AG10803 (cell line): ENCODE measurements at places on chromosomes 2 and 18.
A peak's percentile ranks its signal among the peaks of the same experiment; 100 is the strongest.

GRCh38 chr2:109452318-109453305, 161.2 kb downstream of the SEPTIN10 start:
- DNase-seq = no peak

DNA sequence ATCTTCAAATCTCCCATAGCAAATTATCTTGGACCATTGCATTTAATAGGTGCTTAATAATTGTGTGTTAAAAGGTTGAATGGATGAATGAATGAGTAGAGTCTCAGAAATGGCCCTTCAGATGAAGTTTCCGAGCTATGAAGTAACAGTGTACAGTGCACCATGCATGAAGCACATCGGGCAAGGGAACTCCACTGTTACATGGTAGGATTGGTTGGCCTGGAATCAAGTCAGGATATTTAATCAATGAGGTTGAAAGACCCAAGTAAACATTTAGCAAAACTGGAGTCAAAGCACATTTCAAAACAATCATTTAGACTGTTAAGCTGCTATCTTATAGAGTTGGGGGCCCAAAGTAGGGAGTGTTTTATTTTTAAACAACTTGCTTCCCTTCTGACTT, 80.0 kb downstream of the APOB start:
- DNase-seq = no peak

GRCh38 chr2:237324405-237324831, 89.5 kb downstream of the COL6A3 start:
- peak; percentile 46 for DNase-seq

GRCh38 chr18:2960983-2961696, 51.8 kb downstream of the LPIN2 start:
- DNase-seq = no peak

DNA sequence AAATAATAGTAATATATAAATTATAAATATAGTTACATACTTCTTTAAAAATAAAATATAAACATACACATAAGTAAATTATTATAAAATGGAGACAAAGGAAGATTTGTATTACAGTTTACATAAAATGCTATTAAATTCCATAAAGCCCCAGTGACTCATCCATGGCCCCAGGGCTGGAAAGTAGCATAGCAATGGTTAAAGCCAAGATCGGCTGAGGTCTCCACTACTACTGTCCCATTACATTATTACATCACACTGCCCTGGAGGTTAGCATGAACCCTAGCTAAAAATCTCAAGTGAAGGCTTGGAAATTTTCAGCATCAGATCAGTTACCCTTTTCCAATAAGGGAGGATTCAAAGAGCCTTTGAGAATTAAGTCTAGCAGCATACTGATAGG, 936.2 kb downstream of the DSC3 start:
- DNase-seq = no peak

- no peak for DNase-seq
These were observed at the start of gene TET3 for GRCh38 chr2:73984203-73984921. TSS of gene TET3 (plus strand) at chr2:73984910. CDS start at chr2:73986404, 1,494 bp downstream.

DNA sequence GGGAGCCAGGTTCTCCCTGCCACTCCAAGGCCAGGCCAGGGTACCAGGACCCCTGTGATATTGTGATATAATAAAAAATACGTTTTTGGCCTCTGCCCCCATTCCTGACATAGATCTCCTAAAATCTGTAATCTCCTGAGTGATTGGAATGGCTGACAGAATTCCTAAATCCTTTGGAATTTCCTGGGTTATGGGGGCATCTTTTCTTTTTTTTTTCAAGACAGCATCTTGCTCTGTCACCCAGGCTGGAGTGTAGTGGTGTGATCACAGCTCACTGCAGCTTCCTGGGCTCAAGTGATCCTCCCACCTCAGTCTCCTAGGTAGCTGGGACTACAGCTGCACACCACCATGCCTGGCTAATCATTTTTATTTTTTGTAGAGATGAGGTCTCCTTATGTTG, 26.2 kb upstream of the TUBB6 start:
- peak; percentile 32 for DNase-seq

GRCh38 chr2:61177727-61178549, 15.9 kb downstream of the C2orf74 start:
- peak; percentile 25 for DNase-seq

GRCh38 chr2:234603619-234604018, 106.7 kb upstream of the ARL4C start:
- no peak for DNase-seq

DNA sequence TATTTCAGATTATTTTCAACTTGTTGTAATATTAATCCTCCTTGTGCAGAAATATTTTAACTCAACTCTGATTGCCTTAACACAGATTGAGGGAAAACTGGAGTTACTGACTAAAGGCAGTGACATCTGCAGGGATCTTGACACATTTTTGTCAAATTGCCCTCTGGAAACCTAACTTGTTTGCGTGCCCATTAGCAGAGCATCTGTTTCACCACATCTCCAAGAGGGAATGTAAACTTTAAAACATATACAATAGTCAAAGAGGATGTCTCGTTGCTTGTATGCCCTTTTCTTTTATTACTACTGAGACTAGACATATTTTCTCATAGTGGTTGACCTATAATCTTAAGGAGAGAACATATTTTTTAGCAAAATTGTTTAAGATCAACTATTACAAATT, 14.2 kb downstream of the INPP1 start:
- DNase-seq = no peak

GRCh38 chr2:168323529-168324021, 76.2 kb upstream of the STK39 start:
- no peak for DNase-seq

GRCh38 chr2:172931918-172932520, 143.6 kb upstream of the MAP3K20 start:
- peak; percentile 58 for DNase-seq

DNA sequence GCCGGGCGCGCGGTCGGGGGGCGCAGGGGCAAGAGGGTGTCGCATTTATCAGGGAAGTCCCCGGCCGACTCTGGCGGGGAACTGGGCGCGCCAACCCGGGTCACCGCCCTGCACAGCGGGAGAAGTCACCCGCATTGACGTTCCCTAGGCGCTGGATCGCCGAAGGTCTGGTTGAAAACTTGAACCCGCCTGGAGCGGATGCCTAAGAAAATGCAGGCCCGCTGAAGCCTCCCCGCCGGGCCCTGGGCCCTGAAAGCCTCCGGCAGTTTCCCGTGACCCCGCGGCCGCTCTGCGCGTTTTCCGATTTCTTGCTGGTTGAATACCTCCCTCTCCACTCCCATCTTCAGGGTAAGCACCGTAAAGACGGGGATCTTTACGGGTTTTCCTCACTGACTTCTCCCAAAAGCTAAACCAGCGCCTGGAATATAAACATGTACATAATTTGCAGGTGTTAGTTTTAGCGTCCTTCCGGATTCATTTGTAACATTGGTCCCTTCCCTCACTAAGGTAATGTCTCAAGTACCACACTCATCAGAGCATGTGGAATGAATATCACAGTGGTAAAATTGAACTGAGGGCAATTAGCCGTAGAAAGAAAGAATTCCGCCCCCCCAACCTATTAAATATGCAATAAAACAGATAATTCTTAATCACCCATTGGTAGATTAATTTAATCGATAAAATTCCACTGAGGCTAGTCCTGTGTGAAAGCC, 675 bp upstream of the SPIRE1 start:
- peak; percentile 36 for DNase-seq

DNA sequence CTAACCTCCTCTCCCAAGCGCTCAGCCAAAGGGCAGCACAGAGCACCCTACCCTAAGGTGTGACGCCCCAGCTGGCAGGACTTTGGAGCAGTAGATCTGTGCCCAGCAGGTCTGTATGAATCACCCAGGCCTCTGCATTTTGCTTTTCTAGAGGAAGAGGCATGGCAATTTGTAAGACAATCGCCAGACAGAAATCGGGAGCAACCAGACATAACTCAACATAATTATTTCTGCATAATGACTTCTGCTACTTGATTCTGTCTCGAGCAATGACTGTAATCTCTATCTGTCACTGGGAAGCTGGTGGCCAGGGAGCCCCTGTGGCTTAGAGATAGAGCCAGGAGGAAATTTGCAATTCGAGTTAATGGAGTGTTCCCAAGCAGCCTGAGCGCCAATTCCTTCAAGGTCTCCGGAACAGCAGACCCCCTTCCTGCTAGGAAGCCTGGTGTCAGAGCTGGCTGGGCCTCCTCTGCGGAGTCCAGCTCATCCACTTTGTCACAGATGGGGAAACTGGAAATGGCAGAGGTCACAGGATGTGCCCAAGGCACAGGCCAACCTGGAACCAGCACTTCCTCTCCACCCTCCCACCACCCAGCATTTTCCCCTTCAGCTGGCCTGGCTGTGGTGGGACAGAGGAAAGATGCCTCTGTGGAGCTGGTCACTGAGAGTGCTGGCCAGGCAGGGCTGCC, 55.0 kb downstream of the ODC1 start:
- DNase-seq = no peak

- no peak for DNase-seq
These were observed 284.0 kb upstream of the GCFC2 start for GRCh38 chr2:75994759-75995158.

GRCh38 chr18:44851856-44852621, 171.4 kb downstream of the SETBP1 start:
- no peak for DNase-seq

DNA sequence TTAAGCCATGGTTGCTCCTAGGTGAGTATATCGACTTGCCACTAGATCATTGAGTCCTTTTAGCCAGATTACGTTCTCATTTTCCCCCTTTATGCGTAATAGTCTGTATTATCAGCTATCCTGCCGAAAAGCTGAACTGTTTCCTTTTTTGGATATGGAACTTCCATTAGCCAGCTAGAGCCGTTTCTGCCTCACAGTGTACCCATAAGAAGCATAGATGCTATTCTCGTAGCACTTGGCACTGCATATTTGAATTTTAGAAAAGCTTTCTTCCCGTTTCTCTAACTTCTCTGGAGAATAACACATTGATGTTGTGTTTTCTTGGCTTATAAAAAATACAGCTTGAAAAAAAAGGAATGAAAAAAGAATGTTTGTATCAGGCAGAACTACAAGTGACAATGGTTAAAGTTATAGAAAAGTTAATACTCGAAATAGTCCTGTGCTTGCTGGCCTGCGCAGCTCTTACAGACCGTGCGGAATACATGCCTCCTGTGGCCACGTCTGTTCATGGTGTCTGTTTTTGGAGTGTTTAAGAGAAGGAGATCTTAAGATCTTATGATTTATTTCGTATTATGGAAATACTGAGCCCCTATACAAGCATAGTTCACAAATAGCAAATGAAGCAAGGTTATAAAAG, 710 bp downstream of the DUSP19 start:
- peak; percentile 24 for DNase-seq

DNA sequence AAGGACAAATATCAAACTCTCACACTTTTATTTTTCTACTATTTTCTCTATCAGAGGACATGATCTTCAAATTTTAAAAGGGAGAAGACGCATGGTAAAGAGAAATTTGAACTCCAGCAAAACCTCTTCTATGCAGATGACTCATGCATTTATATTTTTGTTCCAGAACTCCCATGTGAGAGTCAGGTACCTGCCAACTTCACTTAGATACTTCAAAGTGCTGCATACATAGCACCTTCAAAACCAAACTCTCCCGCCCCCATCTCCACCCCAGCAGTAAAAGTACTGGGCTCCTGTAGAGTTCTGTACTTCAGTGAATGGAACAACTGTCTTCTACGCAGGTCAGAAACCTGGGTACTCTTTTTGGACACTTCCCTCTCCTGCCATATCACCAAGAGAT, 398.3 kb downstream of the TGIF1 start:
- no peak for DNase-seq

DNA sequence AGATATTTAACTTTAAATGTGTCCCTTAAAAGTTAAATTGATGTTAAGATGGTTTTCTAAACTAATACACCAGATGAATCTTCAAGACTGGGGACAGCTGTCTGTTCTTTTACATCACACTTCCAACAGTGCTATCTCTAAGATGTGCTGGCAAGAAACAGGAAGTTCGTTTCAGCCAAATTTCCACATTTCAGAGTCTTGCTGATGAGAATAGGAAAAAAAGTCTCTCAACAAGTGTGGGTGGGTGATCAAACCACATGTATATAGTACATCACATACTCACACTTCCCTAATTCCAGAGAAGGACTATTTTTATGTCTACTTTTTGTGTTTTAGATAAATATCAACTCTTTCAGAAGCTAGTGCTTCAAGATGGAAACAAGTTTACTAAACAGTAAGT, 1712.8 kb upstream of the TMEFF2 start:
- no peak for DNase-seq
